Activated CD4-positive, alpha-beta T cell treated with anti-CD3 and anti-CD28 coated beads, Interleukin-2, amount 10 ng/mL, durations not matched to agents 7 days and 5 days (primary cell): ENCODE measurements at places on chromosomes 6 and 20. TPM values are rescaled to one million over a fixed set of nuclear protein-coding genes. Genes with fewer than 3 reads are reported as not detected.

DNA sequence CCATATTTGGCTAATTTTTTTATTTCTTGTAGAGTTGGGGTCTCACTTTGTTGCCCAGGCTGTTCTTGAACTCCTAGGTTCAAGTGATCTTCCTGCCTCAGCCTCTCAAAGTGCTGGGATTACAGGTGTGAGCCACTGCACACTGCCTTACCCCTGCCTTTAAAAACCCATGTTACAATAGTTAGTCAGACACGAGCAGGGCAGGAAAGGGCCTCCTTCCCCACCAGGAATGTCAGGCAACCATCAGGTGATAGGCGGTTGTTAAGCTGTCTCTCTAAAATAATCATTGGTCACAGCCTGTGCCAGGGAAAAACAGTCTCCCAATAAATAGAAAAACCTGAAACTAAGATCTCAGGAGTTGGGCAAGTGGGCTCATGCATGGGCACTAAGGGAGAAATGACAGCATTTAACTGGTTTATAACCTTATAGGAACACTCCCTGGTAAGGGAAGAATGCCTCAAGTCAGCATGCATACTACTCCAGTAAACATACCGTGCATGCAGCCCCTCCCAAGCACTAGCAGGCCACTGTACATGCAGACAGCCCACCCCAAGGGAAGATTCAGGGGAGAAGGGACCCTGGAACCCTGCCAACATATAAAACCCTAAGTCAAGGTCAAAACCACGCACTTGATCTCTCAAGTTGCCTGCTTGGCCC lies 8.4 kb downstream of the OR2H2 start:
- H3K27me3 ChIP-seq, result peaks cover 16% of the 10 kb centered on the region
- no peak for DNase-seq
- H3K4me1 ChIP-seq, result no peaks in the 10 kb centered on the region
- no peak overlapping the region for H3K4me3 ChIP-seq
- H3K36me3 ChIP-seq, result no peaks in the 10 kb centered on the region

DNA sequence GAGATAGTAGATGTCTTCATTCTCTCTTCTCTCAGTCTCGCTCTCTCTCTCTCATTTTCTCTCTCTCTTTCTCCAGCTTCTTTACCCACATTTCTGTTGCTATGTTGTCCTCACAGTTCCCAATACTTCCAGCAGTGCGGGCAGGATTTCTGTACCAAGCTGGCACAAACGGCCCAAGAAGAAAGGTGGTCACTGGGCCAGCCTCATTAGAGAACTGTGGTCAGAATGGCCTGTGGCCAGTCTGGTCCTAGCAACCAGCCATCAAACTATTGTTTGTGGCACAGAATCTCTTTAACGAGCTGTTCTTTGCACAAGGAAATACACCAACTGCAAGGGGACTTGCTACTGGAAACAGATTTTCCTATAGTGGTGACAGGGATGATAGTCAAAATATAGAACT lies 81.3 kb downstream of the SEL1L2 start:
- no peaks in the 10 kb centered on the region for H3K36me3 ChIP-seq
- no peak overlapping the region for H3K4me3 ChIP-seq
- no peak overlapping the region for H3K27ac ChIP-seq
- no peaks in the 10 kb centered on the region for H3K4me1 ChIP-seq
- H3K27me3 ChIP-seq, result no peaks in the 10 kb centered on the region

DNA sequence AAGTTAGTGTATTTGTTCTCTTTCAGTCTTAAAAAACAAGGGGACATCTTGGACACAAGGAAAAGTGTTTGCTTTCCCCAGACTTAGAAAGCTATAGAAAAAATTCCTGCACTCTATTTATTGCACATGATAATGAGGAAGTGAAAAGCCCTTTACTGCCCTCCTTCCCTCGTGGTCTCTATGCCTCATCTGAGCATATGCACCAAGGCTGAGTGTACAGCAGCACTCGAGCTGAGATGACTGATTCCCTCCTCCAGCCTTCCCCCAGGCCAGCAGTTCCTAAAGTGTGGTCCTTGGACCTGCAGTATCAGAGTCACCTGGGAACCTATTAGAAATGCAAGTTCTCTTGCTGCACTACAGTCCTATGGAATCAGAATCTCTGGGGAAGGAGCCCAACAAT lies 14.3 kb upstream of the LAMP5 start:
- no peaks in the 10 kb centered on the region for H3K27me3 ChIP-seq
- no peak for DNase-seq
- no peak overlapping the region for H3K4me3 ChIP-seq
- H3K36me3 ChIP-seq, result no peaks in the 10 kb centered on the region

- H3K27me3 ChIP-seq, result no peaks in the 10 kb centered on the region
- DNase-seq, result peak; percentile 27
- H3K4me1 ChIP-seq, result peaks cover 49% of the 10 kb centered on the region
- peak overlapping the region; percentile 69 for H3K4me3 ChIP-seq
- peak overlapping the region; percentile 95 for H3K27ac ChIP-seq
Measured at GRCh38 chr20:36974660-36975059, 23.2 kb upstream of the SAMHD1 start.

The SYS1 gene
- 25.6 TPM for total RNA-seq

GRCh38 chr6:52415917-52416628 lies 4.1 kb upstream of the EFHC1 start:
- H3K4me1 ChIP-seq, result peaks cover 28% of the 10 kb centered on the region
- H3K27me3 ChIP-seq, result peaks cover 2% of the 10 kb centered on the region
- H3K27ac ChIP-seq, result peak overlapping the region; percentile 42

- H3K4me3 ChIP-seq, result no peak overlapping the region
- DNase-seq, result no peak
- H3K27ac ChIP-seq, result no peak overlapping the region
- H3K27me3 ChIP-seq, result no peaks in the 10 kb centered on the region
Measured at GRCh38 chr6:96991618-96992342, 67.3 kb downstream of the KLHL32 start.

The DNAAF9 gene
- total RNA-seq, result 1.9 TPM

DNA sequence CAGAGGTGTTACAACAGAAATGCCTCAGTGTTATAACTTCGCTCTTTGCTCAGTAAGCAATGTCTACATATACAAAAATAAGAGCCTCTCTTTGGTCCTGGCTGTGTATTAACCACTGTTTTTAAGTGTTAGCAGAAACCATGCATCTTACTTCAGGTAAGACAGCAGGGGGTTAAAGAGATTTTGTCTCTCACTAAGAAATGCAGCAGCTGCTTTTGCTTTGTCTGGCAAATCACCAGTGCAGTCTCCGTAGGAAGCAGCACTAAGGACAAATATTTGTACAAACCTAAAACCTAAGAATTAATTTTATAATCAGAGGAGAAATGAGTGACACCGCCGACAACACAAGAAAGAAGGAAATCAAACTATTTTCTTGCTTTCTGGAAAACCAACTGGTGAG lies 758 bp downstream of the SMIM28 start:
- no peaks in the 10 kb centered on the region for H3K4me1 ChIP-seq
- DNase-seq, result no peak
- no peak overlapping the region for H3K4me3 ChIP-seq
- H3K36me3 ChIP-seq, result no peaks in the 10 kb centered on the region

- H3K4me1 ChIP-seq, result peaks cover 2% of the 10 kb centered on the region
- peaks cover 8% of the 10 kb centered on the region for H3K36me3 ChIP-seq
- no peak overlapping the region for H3K27ac ChIP-seq
- no peaks in the 10 kb centered on the region for H3K27me3 ChIP-seq
- no peak overlapping the region for H3K4me3 ChIP-seq
Measured at GRCh38 chr6:100803264-100804045, 77.7 kb downstream of the ASCC3 start.

GRCh38 chr20:62598761-62599194 lies 43.5 kb upstream of the SLCO4A1 start:
- DNase-seq, result no peak
- peaks cover 32% of the 10 kb centered on the region for H3K4me1 ChIP-seq
- no peaks in the 10 kb centered on the region for H3K36me3 ChIP-seq
- H3K4me3 ChIP-seq, result no peak overlapping the region

DNA sequence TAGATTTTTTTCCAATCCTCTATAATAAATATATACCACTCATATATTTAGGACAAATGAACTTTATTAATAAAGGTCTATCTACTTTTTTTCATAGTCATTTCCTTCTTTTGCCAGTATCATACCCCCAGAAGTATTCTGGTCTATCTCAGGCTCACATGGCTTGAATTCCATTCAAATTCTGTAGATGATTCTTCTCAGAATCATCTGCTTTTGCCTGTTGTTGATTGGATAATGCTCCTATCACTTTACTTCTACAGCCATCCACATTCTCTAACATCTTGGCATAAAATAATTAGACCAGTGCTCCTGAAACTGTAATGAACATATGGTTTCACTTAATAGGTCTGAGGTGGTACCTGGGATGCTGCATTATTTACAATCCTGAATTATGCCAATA lies 121.2 kb downstream of the GFRAL start:
- H3K4me3 ChIP-seq, result no peak overlapping the region
- no peaks in the 10 kb centered on the region for H3K27me3 ChIP-seq
- no peaks in the 10 kb centered on the region for H3K4me1 ChIP-seq
- no peaks in the 10 kb centered on the region for H3K36me3 ChIP-seq
- DNase-seq, result no peak

DNA sequence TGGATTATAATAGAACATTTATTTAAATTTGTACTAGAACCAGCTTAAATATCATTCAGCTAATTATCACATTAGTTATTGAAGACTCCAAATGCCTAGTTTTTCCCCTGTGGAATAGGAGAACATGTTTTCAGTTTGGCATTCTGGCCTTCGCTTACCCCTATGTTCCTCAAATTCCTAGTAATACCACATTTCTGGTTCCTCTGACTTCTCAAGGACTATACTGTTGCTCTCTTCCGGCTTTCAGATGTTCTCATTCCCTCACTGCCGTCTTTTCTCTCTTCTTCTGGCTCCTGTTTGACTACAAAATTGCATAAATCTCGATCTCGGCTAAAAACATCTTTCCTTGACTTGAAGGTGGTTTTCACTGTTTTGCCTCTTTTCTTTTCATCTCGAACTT lies 71.8 kb upstream of the KHDRBS2 start:
- no peaks in the 10 kb centered on the region for H3K36me3 ChIP-seq
- H3K27me3 ChIP-seq, result no peaks in the 10 kb centered on the region
- DNase-seq, result no peak

The KCNG1 gene
- total RNA-seq, result not detected

The HEY2 gene
- total RNA-seq, result not detected

DNA sequence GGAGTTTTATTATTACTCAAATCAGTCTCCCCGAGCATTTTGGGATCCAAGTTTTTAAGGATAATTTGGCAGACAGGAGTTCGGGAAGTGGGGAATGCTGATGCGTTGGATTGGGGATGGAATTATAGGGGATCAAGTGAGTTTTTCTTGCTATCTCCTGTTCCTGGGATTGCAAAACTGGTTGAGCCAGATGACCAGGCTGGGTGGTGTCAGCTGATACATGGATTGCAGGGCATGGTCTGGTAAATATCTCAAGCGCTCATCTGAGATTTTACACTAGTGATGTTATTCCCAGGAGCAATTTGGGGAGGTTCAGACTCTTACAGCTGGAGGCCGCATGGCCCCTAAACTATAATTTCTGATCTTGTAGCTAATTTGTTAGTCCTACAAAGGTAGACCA lies 54.7 kb downstream of the ENPP1 start:
- H3K27ac ChIP-seq, result no peak overlapping the region
- no peak for DNase-seq
- H3K27me3 ChIP-seq, result peaks cover under 1% of the 10 kb centered on the region
- H3K4me1 ChIP-seq, result no peaks in the 10 kb centered on the region
- H3K4me3 ChIP-seq, result no peak overlapping the region

GRCh38 chr6:141248021-141248799 lies 884.5 kb upstream of the GJE1 start:
- H3K4me1 ChIP-seq, result no peaks in the 10 kb centered on the region
- H3K36me3 ChIP-seq, result no peaks in the 10 kb centered on the region
- DNase-seq, result no peak
- no peak overlapping the region for H3K27ac ChIP-seq

The CAGE1 gene
- total RNA-seq, result 0.12 TPM

- peaks cover 2% of the 10 kb centered on the region for H3K4me1 ChIP-seq
- no peaks in the 10 kb centered on the region for H3K36me3 ChIP-seq
- no peak overlapping the region for H3K27ac ChIP-seq
- no peak overlapping the region for H3K4me3 ChIP-seq
Measured at GRCh38 chr6:56510984-56511531, 131.6 kb downstream of the DST start.

- DNase-seq, result no peak
- no peaks in the 10 kb centered on the region for H3K4me1 ChIP-seq
- H3K4me3 ChIP-seq, result no peak overlapping the region
- no peaks in the 10 kb centered on the region for H3K36me3 ChIP-seq
- no peaks in the 10 kb centered on the region for H3K27me3 ChIP-seq
Measured at GRCh38 chr6:164247106-164247505, 832.6 kb downstream of the QKI start.

The BANF2 gene
- total RNA-seq, result not detected

- H3K27ac ChIP-seq, result no peak overlapping the region
- no peaks in the 10 kb centered on the region for H3K27me3 ChIP-seq
- DNase-seq, result no peak
- H3K4me1 ChIP-seq, result no peaks in the 10 kb centered on the region
Measured at GRCh38 chr6:20817806-20818320, 283.6 kb downstream of the CDKAL1 start.

DNA sequence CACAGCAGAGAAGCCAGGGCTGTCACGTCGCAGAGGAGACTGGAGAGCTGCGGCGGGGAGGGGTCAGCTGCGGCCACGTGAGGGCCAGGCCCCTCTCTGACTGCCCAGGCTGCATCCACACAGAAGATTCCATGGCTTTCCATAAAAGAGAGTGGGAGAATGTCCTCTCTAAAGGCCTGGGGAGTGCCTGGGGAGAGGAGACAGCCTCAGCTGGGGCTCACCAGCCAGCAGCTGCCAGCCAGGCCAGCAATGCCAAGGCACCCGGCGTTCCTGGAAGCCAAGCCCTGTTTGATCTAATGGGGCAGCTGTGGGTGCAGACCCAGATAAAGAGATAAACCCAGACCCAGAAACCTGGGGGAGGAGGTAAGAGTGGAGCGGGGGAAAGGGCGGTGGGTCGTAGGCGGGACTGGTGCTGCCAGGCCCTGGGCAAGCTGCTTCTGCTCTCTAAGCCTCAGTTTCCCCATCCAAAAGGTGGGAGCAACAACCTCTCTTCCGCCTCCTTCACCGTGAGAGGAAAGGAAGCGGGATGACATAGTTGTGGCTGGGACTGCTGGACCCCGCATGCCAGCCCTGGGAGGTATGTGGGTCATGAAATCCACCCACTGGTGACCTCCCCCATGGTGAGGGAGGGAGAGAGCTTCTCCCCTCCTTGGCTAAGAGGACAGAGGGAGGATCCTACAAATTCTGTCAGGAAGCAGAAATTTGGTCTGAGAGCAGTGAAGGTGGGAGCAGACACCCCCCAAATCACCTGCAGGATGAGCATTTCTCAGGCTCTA lies 3.1 kb upstream of the OSBPL2 start:
- DNase-seq, result no peak
- H3K4me3 ChIP-seq, result no peak overlapping the region
- no peak overlapping the region for H3K27ac ChIP-seq
- no peaks in the 10 kb centered on the region for H3K27me3 ChIP-seq
- H3K36me3 ChIP-seq, result no peaks in the 10 kb centered on the region

The SYCP2 gene
- 7.6 TPM for total RNA-seq
